ENCODE measurements at places on chromosomes 2 and 18. TPM values are rescaled to one million over a fixed set of nuclear protein-coding genes. Genes with fewer than 3 reads are reported as not detected.
A peak's percentile ranks its signal among the peaks of the same experiment; 100 is the strongest.

GRCh38 chr2:64114912-64115277 lies 29.3 kb downstream of the PELI1 start:
- no peaks in the 10 kb centered on the region for H3K27me3 ChIP-seq
- no peaks in the 10 kb centered on the region for H3K36me3 ChIP-seq
- H3K4me3 ChIP-seq: no peak overlapping the region
- H3K4me1 ChIP-seq: peaks cover 10% of the 10 kb centered on the region
- no peak overlapping the region for H3K27ac ChIP-seq

ALPI gene
- total RNA-seq: 0.09 TPM

DNA sequence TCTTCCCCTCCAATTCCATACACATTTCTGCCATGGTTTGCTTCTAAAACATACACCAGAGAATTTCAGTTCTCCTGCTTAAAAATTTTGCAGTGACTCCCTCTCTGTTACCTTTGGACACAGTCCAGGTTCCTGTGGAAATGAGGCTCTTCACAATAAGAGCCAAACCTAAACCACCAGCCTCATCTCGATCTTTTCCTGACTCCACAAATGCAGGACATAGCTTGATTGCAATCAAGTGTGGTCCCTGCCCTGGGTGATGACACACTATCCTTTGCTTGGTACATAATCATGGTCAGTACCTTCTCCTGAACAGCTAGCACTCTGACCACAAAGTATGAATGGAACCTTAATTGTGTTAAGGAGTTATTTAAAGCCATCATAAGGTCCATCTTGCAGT lies 134.9 kb upstream of the CHAC2 start:
- no peak overlapping the region for H3K4me3 ChIP-seq
- no peak for DNase-seq
- no peaks in the 10 kb centered on the region for H3K27me3 ChIP-seq
- H3K36me3 ChIP-seq: no peaks in the 10 kb centered on the region

- DNase-seq: no peak
- no peak overlapping the region for H3K27ac ChIP-seq
- no peak overlapping the region for H3K4me3 ChIP-seq
- no peaks in the 10 kb centered on the region for H3K36me3 ChIP-seq
- H3K4me1 ChIP-seq: peaks cover 2% of the 10 kb centered on the region
Observed at GRCh38 chr18:63177259-63177658, 142.3 kb downstream of the BCL2 start.

GRCh38 chr2:10447300-10447894 lies 730 bp downstream of the ODC1 start:
- peak overlapping the region; percentile 87 for H3K4me3 ChIP-seq
- H3K27me3 ChIP-seq: no peaks in the 10 kb centered on the region
- H3K4me1 ChIP-seq: peaks cover 10% of the 10 kb centered on the region

- H3K27me3 ChIP-seq: no peaks in the 10 kb centered on the region
- DNase-seq: no peak
- H3K27ac ChIP-seq: no peak overlapping the region
- H3K4me1 ChIP-seq: no peaks in the 10 kb centered on the region
- no peaks in the 10 kb centered on the region for H3K36me3 ChIP-seq
Observed at GRCh38 chr2:16359961-16360360, 305.7 kb downstream of the CYRIA start.

DNA sequence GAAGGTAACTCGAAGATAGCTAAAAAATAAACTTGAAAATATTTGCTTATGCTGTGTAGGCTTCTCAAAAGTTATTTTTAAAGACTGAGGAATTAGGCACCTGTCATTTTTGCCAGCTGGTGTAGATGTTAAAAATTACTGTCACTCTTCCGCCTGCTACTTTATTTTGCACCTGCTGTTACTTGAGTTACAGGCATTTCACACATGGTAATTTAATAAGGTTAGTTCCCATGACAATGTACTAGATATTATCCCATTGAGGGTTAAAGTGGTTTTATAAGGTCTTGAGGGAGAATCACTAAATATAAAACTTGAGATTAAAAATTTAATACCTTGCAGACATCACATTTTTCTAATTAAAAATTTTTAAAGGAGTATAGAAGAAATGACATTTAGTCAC lies 26.6 kb downstream of the MYL1 start:
- no peak overlapping the region for H3K4me3 ChIP-seq
- no peaks in the 10 kb centered on the region for H3K36me3 ChIP-seq
- no peaks in the 10 kb centered on the region for H3K27me3 ChIP-seq
- H3K4me1 ChIP-seq: no peaks in the 10 kb centered on the region

TRABD2A gene
- total RNA-seq: 3.4 TPM

GRCh38 chr18:7844017-7844416 lies 276.9 kb downstream of the PTPRM start:
- H3K27ac ChIP-seq: no peak overlapping the region
- no peak for DNase-seq
- no peaks in the 10 kb centered on the region for H3K36me3 ChIP-seq

DNA sequence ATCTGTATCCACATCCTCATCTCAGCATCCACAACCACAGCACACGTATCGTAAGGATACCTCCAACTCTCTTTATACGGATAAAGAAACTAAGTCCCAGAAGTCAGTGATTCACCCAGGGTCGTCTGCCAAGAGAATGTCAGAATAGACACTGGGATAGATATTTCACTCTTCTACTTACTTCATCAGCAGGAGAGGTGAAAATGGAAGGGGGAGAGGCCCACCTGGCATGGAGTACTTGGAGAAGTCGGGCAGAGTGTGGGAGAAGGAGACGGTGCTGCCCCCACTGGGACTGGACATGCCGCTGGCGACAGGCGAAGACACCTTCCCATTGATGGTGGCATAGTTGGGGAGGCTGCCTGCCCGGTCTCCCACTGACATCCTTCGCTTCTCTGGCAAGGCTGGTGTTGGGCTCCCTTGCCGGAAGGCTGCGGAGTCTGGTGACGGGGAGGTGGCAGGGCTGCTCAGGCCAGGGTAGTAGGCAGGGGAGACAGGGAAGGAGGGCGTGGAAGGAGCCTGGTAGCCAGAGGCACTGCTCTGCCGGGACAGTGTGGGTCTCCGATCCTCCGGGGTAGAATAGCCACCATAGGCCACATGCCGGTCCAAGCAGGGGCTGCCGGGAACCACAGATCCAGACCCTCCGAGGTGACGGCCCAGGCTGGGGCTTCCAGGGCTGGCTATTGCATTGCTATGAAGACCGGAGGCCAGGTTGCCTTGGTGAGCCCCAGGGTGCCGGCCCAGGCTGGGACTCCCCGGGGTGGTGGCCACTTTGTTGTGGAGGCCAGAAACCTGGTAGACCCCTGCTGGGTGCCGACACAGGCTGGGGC lies 185.1 kb downstream of the TNS1 start:
- no peak overlapping the region for H3K4me3 ChIP-seq
- no peaks in the 10 kb centered on the region for H3K27me3 ChIP-seq
- peaks cover 3% of the 10 kb centered on the region for H3K36me3 ChIP-seq
- H3K4me1 ChIP-seq: peaks cover 65% of the 10 kb centered on the region

DNA sequence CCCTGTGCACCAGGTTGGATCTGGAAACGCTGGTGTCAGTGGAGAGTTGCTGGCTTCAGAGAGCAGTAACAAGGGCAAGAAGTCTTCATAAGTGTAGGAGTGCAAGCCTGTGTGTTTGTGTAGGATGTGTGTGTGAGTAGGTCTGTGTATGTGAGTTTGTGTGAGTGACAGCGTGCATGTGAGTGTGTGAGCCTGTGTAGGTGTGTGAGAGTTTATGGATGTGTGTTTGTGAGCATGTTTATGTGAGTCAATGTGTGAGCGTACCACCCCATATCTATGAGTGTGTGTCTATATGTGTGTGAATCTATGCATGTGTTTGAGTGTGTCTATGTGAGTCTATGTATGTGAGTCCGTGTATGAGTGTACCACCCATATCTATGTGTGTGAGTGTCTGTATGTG lies 86.5 kb upstream of the ATG16L1 start:
- H3K27ac ChIP-seq: no peak overlapping the region

DNA sequence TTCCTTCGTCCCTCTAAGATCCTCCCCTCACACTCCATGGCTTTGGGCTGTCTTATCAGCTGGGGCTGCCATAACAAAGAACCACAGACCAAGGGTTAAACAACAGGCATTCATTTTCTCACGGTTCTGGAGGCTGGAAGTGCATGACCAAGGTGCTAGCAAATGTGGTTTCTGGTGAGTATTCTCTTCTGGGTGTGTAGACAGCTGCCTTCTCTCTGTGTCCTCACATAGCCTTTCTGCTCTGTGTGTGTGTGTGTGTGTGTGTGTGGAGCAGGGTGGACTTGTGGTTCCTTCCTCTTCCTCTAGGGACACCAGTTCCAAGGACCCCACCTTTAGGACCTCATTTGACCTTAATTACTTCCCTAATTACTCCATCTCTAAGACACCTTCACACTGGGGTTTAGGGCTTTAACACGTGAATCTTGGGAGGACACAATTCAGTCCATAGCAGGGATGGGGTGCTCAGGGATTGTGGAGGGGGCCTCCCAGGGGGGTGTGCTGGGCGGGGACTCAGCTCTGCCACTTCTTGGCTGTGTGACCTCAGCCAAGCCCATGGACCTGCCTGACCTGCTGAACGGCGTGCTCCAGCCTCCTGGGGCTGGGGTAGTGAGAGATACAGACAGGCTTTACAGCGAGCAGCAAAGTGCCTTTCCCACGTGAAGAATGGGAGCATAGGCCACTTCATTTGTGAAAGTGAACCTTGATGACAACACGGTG lies 38.0 kb downstream of the ACKR3 start:
- H3K36me3 ChIP-seq: no peaks in the 10 kb centered on the region
- no peaks in the 10 kb centered on the region for H3K4me1 ChIP-seq
- H3K27ac ChIP-seq: no peak overlapping the region
- no peaks in the 10 kb centered on the region for H3K27me3 ChIP-seq

- no peaks in the 10 kb centered on the region for H3K4me1 ChIP-seq
- H3K27ac ChIP-seq: no peak overlapping the region
- no peaks in the 10 kb centered on the region for H3K27me3 ChIP-seq
- H3K4me3 ChIP-seq: no peak overlapping the region
- no peak for DNase-seq
Observed at GRCh38 chr2:233772583-233772982, 5.5 kb upstream of the MROH2A start.

GRCh38 chr2:182166841-182167240 lies 181.2 kb downstream of the PPP1R1C start:
- no peaks in the 10 kb centered on the region for H3K27me3 ChIP-seq
- H3K27ac ChIP-seq: no peak overlapping the region
- no peak for DNase-seq
- H3K36me3 ChIP-seq: no peaks in the 10 kb centered on the region

DNA sequence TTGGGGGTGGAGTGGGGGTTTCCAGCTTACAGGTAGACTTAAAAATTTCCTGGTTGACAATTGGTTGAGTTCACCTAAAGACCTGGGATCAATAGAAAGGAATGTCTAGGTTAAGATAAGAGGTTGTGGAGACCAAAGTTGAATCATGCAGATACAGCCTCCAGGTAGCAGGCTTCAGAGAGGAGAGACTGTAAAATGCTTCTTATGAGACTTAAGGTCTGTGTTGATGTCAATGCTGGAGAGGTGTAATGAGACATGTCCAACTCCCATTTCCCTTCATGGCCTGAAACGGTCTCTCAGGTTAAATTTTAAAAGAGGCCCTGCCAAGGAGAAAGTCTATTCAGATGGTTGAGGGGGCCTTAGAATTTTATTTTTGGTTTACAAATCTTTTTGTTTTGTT lies 38.5 kb upstream of the RND3 start:
- no peak overlapping the region for H3K4me3 ChIP-seq
- H3K27ac ChIP-seq: no peak overlapping the region
- DNase-seq: peak; percentile 41
- no peaks in the 10 kb centered on the region for H3K27me3 ChIP-seq

STAM2 gene
- 41.1 TPM for total RNA-seq

DNA sequence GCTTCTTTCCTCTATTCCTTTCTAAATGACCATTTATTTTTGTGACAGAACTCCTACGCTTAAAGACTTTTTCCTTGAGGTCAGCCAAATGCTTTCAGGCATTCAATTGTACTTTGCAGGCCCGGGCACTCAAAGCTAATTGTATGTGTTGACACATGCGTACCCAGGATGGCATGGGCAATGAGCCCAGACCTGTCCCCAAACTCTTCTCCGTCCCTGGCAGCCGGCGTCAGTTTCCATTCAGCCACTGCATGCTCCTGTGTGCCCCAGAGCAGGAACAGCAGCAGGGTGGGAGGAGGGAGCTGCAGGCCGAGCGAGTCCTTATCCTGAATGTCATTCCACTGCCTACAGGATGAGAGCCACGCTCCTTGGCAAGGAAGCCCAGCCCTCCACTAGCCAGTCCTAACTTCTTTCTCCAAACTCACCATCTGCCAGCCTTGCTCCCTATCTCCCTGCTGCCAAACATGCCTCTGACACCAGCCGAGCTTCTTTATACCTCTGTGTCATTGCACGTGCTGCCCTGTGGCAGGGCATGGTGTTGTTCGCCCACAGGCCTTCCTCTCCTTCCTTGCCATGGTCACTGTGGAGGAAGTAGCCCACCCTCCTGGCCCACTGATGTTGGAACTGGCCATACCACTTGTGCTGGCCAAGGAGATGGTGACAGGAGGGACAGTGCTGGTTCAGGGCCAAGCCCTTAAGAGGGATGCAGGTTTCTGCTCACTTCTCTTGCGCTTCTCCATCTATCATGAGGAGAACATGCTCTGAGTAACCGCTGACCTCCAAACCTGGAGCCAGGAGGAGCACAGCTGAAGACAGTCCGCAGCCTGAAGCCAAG lies 116.9 kb upstream of the FHL2 start:
- no peaks in the 10 kb centered on the region for H3K27me3 ChIP-seq
- DNase-seq: peak; percentile 87
- no peaks in the 10 kb centered on the region for H3K36me3 ChIP-seq
- H3K4me1 ChIP-seq: no peaks in the 10 kb centered on the region
- no peak overlapping the region for H3K27ac ChIP-seq

DNA sequence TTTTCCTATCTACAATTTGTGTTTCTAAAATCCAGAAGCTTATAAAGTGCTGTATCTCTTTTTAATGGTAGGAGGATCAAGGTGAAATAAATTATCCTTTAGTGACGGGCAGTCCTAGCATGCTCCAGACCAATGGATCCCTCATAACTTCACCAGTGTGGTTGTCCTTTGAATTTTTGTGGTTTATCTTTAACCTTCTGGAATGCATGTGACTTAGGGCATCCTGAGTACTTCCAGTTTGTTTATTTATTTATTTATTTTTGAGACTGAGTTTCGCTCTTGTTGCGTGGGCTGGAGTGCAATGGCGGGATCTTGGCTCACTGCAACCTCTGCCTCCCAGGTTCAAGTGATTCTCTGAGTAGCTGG lies 40.4 kb downstream of the NUP35 start:
- DNase-seq: no peak
- H3K4me1 ChIP-seq: no peaks in the 10 kb centered on the region
- no peaks in the 10 kb centered on the region for H3K27me3 ChIP-seq
- H3K27ac ChIP-seq: no peak overlapping the region
- H3K36me3 ChIP-seq: peaks cover 3% of the 10 kb centered on the region

- H3K27ac ChIP-seq: no peak overlapping the region
- H3K27me3 ChIP-seq: no peaks in the 10 kb centered on the region
- H3K4me3 ChIP-seq: peak overlapping the region; percentile 44
- no peaks in the 10 kb centered on the region for H3K36me3 ChIP-seq
- peak; percentile 80 for DNase-seq
- H3K4me1 ChIP-seq: peaks cover 3% of the 10 kb centered on the region
Observed at GRCh38 chr18:35267809-35268208, 22.2 kb downstream of the ZSCAN30 start.

- no peak overlapping the region for H3K4me3 ChIP-seq
- H3K27me3 ChIP-seq: no peaks in the 10 kb centered on the region
- DNase-seq: no peak
Observed at GRCh38 chr2:142841788-142842187, 35.7 kb upstream of the KYNU start.

LIMS3 gene
- total RNA-seq: 1.5 TPM

Measured in kidney (tissue), 22 donors.